Urinary bladder (tissue), 4 donors: ENCODE measurements at places on chromosomes 5 and 9.

- DNase-seq = no peak
Observed at GRCh38 chr5:122120493-122120892, 8.9 kb upstream of the ZNF474 start.

DNA sequence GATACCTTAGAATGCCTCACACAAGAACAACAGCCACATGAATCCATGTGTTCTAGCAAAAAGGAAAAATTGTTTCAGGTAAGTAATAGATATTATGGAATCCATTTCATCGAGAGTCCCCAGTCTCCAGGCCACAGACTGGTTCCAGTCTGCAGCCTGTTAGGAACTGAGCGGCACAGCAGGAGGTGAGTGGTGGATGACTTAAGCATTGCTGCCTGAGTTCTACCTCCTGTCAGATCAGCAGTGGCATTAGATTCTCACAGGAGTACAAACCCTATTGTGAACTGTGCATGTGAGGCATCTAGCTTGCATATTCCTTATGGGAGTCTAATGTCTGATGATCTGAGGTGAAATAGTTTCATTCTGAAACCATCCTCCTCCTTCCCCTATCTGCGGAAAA, 207.0 kb downstream of the CSNK1G3 start:
- no peak for DNase-seq

- DNase-seq = peak; percentile 46
Observed at GRCh38 chr5:151570512-151571269, 20.4 kb downstream of the FAT2 start.

GRCh38 chr5:60677850-60678664, 21.9 kb downstream of the DEPDC1B start:
- no peak for DNase-seq

DNA sequence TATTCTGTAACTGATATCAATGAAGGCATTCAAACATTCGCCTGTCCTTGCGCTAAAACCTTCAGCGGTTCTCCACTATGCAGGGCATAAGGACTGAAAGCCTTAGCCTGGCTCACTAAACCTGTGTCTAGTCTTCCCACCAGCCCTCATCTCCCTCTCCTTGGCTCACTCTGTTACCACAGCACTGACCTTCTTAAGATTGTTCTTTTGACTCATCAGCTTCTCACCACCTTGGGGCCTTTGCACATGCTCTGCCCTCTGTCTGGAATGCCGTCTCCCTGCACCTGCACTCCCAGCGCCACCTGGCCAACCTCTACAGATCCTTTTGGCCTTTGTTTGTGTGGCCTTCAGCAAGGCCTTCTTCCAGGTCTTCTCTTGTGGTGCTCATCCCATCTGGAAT, 131.8 kb upstream of the IER5L start:
- DNase-seq = no peak

GRCh38 chr5:174317256-174317894, 271.9 kb downstream of the NSG2 start:
- no peak for DNase-seq

- no peak for DNase-seq
Observed at GRCh38 chr5:69268899-69269298, 34.2 kb downstream of the CDK7 start.

- DNase-seq = no peak
Observed at GRCh38 chr5:109558364-109558763, 131.4 kb upstream of the MAN2A1 start.

- no peak for DNase-seq
Observed at GRCh38 chr5:177505075-177505474, 4.6 kb downstream of the DOK3 start.

DNA sequence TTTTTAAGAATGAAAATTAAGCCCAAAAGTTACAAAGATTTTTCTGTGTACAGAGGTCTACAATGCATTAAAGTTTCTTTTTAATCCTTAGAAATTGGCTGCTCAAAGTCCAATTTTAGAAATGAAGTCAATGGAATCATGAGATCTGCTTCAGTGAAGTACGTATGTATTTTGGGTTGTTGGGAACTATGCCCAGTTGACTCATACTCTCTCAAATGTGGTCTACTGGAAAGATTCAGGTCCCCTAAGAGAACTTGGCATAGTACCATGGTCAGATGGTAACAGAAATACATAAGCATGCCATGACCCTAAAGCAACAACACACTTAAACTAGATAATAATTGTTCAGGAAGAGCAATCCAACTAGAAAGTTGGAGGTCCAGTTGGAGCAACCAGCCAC, 23.0 kb downstream of the FBLL1 start:
- no peak for DNase-seq
